NCI-H1092 treated with DMSO at 0.1 percent for 48 hours (cell line): ENCODE measurements at places on chromosomes 6 and 20.

DNA sequence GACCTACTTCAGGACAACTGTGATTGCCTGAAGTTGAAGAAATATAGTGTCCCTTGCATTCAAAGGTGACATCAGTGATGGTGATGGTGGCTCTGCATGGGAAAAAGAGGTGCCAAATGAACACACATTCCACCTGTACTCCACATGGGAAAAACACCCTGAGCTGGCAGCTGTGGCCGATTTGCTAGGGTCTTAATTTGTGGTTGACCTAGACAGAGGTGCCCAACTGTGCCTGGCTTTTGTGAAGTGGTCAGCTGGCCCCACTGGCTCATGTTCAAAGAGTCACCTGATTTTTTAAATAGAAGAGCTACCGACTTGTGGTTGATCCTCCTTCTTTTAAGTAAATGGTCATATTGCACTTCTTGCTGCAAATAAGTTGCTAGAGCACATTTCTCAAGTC is 7.6 kb upstream of the GCNT2 start:
- no peak for DNase-seq

DNA sequence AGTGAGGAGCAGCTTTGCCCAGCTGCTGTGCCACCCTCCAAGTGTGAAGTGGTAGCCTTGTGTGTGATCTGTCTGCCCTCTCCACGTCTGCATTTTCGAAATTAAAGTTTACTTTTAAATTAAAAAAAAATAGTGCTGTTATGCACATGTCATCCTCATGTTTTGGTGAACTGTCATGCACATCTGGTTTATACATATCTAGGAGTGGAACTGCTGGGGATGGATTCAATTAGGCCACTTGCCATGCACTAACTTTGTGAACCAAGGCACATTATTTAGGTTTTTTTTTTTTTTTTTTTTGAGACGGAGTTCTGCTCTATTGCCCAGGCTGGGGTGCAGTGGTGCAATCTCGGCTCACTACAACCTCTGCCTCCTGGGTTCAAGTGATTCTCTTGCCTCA is 3.6 kb downstream of the GTSF1L start:
- no peak for DNase-seq

DNA sequence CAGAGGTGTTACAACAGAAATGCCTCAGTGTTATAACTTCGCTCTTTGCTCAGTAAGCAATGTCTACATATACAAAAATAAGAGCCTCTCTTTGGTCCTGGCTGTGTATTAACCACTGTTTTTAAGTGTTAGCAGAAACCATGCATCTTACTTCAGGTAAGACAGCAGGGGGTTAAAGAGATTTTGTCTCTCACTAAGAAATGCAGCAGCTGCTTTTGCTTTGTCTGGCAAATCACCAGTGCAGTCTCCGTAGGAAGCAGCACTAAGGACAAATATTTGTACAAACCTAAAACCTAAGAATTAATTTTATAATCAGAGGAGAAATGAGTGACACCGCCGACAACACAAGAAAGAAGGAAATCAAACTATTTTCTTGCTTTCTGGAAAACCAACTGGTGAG is 758 bp downstream of the SMIM28 start:
- peak; percentile 5 for DNase-seq

DNA sequence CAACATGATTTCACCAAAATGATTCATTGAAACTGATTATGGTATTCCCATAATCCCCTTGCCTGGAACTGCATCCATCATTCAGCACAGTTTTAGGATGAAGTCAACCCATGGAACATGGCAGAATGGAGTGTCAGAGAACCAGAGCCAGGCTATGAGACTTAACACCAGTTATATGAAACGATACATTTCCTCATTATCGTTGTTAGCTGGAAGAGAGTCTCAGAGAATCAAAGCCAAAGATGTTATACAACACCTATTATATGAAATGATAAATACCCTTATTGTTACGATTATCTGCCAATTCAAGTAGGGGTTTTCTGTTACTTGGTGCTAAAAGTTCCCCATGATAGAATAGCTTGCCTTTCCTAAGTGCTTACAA is 131.2 kb downstream of the BCAS1 start:
- DNase-seq = no peak

DNA sequence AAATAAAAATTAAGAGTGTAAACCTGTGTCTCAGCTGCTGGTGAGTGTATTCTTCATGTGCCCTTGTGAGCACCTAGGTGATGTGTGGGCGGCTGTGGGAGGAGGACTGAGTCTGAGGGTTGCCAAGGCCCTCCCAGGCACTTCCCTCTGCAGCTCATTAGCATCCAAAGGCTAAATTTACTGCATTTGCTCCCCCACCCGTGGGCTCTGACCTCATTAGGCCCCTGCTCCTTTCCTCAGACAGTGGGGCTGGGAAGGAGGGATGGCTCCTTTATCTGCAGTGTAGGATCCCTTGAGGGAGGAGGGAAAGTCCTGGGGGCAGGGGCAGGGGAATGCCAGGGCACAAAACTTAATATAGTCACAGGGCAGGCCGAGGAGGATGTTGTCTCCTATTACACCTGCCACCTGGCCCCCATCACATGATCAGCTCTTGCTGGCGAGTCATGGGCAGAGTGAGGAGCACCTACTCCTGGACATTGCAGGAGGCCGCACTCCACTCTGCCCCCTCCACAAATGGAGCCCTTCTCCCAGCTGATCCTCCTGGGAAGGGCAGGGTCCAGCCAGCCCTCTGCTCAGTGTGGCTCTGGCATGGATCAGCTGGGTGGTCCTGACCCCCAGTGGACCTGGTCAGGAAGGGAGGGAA is 133.2 kb downstream of the MRPL14 start:
- DNase-seq = no peak

- no peak for DNase-seq
Observed at GRCh38 chr6:75281653-75282052, 2.9 kb downstream of the TMEM30A start.

DNA sequence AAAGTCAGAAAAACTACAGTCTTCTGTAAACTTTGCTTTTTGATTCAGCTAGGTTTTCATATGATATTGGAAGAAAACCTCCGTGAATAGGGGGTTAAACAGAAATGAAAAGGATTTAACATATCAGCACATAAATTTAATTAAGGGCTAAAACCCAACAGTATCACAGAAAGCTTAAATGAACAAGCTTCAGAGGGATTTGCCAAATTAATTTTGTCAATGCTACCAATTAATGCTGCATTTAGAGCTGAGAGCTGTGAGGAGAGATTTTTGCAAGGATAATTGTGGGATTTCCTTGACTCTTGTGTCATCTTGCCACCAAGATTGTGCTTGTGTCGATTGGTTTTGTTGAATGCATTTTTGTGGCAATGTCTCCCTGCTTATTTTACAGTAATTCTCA is 379.9 kb downstream of the CD109 start:
- no peak for DNase-seq

- DNase-seq = no peak
Observed at GRCh38 chr6:20173833-20174792, 38.2 kb downstream of the MBOAT1 start.
